ENCODE measurements at places on chromosomes 4 and X. TPM values are rescaled to one million over a fixed set of nuclear protein-coding genes. Genes with fewer than 3 reads are reported as not detected.
A peak's percentile ranks its signal among the peaks of the same experiment; 100 is the strongest.

The MMRN1 gene
- total RNA-seq = 13.5 TPM

The MAGEA12 gene
- not detected for total RNA-seq

The VCX2 gene
- total RNA-seq = not detected

The PDGFRA gene
- 283 TPM for total RNA-seq

The FAM120C gene
- total RNA-seq = 5.3 TPM

The CLDN2 gene
- 35.8 TPM for total RNA-seq

The LNX1 gene
- 28.2 TPM for total RNA-seq

The FHDC1 gene
- 6.6 TPM for total RNA-seq

The TRPC5OS gene
- not detected for total RNA-seq

The CPZ gene
- 1.2 TPM for total RNA-seq

The CYSLTR1 gene
- total RNA-seq = 13.2 TPM

The ARX gene
- 0.88 TPM for total RNA-seq

DNA sequence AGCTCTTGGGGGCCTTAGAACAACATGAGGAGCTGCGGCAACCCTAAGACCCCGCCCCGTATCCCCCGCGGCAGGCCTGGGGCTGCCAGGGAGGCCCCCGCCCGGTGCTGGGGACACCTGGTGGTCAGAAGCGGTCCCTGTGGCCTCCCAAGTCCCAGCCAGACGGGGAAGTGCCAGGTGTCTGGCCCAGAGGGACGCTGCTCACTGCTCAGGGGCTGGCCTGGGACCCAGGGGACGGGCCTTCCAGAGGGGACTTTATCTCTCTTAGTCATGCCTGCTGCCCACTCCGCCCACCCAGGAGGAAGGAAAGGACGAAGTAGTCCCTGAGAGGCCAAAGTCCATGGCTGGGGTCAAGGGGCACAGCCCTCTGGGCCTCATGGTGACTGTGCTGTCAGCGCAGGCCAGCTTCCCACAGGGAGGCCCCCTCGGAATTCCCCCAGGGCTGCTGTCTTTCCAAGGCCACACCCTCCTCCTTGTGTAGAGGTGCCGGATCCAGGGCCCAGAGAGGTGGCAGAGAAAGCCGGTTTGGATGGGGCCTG lies 31.0 kb upstream of the HTRA3 start:
- DNase-seq = no peak

DNA sequence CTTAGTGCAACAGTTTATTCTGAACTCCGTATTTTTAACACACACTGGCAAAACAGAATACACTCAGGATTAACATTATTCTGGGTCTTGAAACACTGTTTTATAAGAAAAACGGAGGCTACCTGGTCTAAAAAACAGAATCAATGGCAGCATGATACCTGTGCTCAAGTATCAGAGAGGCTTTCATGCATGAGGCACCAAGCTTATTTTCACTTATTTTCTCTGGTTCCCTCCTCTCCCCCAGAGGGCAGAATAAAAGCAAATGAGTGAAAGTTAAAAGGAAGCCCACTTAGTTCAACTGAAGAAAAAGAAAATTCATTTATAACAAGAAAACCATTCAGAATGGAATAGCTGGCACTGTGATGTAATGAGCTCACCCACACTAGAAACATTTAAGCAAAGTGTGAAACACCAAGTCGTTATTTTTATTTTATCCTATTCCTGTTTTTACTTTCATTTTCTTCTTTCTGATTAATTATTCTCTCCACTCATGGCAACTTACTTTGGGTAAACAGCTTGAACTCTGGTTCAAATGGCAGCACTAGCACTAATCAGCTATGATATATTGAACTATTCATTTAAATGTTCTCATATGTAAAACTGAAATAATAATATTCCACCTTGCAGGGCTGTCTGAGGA lies 211.8 kb downstream of the PPP3CA start:
- no peak for DNase-seq

DNA sequence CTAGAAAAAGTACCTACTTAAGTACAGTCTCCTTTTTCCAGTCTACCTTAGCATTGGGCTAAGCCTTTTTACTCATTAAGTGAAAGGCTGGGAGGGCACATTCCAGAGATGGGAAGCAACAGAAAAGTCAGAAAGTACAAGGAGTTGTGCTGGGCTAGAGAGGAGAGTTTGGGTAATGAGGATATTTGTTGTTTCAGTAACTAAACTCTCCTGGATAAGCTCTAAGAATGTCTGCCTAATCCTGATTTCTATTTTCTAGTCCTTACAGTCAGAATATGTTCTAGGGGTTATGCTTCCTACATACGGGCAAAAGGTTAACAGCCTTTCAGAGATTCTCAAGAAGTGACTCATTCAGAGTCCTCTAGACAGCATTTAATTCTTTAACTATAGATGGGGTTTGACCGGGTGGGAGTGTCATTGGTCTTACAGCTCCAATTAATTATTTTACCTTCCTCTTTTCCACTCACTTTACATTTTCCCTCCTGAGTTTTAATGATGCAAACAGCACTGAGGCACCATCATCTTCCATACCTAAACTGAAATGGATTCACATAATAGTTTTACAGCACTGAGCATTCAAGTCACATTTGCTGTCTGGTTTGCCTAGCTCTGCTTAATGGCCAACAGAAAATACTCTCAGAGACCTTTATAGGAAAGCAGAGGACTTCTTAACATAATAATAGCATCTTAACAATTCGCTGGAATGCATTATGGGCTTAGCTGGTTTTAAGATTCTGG lies 42.9 kb downstream of the USP26 start:
- no peak for DNase-seq

DNA sequence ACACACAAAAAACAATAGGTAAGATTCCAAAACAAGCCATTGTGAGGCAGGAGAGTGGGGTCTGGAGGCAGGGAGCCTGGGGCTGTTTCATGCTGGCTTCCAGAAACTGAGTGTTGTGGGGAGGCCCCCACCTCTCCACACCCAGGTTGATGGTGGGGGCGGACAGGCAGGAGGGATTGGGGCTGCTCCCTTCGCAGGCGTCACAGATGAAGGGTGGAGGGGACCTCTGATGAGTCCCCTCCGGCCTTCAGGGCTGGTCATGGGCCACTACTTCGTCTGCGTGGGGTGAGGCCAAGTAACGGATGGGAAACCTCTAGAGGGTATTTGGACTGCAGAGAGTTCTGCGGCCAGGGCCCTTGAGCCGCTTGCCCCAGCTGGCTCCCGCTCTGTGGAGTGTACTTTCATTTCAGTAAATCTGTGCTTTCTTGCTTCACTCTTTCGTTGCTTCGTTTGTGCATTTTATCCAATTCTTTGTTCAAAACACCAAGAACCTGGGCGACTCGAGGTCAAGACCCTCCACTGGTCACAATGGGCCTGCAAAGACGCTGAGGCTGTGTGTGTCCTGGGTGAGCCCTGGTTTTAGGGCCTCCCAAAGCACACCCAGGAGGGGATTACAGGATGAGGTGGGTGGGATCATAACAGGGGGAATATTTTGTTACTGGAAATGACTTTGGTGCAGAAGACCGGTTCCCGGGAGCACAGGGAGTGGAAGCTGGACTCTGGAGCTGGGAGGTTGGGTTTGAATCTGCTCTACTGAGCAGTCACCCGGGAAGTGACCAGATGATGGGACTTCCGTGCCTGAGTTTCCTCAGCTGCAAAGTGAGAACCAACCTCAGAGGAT lies 83.7 kb upstream of the ADRA2C start:
- DNase-seq = peak; percentile 21

GRCh38 chrX:110142096-110142495 lies 139.2 kb downstream of the TMEM164 start:
- no peak for DNase-seq

DNA sequence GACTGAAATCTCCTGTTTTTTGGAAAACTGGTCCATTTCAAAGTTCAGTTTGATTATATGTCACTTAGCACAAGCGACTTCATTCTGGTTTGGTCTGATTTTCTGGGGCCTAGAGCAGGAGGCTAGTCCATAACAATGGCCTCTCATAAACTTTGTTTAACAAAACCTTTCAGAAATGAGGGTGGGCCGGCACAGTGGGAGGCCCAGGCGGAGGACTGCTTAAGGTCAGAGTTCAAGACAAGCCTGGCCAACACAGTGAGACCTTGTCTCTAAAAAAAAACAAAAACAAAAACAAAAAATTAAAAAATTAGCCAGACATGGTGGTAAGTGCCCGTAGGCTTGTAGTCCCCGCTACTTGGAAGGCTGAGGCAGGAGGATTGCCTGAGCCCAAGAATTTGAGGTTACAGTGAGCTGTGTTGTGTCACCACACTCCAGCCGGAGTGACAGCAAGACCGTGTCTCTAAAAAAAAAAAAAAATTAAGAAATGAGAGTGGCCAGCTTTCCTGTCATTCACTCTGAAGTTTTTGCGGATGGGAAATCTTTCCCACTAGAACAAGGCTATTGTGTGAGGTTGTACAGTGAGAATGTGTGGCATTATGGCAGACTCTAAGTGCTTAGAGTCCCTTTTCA lies 1.2 kb upstream of the PLAC8 start:
- DNase-seq = no peak

GRCh38 chr4:186819342-186820086 lies 95.9 kb upstream of the FAT1 start:
- no peak for DNase-seq

GRCh38 chr4:36966756-36967460 lies 277.6 kb upstream of the NWD2 start:
- DNase-seq = no peak

GRCh38 chr4:47741200-47741599 lies 96.7 kb downstream of the CORIN start:
- DNase-seq = no peak

GRCh38 chr4:185931375-185931774 lies 119.4 kb upstream of the SORBS2 start:
- no peak for DNase-seq

- DNase-seq = no peak
These were observed 1.1 kb upstream of the PPP3CA start for GRCh38 chr4:101348367-101348827.

DNA sequence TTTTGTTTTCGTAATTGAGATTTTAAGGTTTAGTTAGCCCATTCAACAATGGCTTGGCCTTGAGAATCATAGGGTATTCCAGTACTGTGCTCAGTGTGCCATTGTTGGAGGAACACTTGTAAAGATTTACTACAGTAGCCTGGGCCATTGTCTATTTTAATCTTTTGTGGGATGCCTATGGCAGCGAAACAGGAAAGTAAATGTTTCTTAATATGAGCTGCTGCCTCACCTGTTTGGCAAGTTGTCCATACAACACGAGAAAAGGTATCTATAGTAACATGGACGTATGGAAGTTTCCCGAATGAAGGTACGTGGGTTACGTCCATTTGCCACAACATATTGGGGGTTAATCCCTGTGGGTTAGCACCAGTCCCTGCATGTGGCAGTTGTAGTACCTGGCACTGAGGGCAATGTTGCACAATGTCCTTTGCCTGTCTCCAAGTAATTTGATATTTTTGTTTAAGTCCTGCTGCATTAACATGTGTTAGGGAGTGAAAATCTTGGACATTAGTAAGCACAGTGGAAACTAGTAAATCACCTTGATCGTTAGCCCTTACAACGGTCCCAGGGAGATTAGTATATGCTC lies 38.6 kb upstream of the AADAT start:
- DNase-seq = no peak

- no peak for DNase-seq
These were observed 16.8 kb downstream of the RASGEF1B start for GRCh38 chr4:81454948-81455347.

DNA sequence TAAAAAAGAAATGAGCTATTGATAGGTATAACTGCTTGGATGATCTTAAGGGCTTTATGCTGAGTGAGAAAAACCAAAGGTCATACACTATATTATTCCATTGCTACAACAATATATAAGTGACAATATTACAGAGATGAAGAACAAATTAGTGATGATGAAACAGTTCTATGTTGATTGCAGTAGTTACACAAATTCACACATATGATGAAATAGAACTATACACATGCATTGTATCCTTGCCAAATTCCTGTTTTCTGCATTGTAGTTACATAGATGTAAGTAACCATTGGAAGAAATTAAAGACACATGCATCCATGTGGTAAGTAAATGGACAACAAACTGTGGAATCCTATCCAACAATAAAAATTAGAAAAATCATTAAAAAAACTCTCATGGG lies 76.5 kb downstream of the CENPC start:
- DNase-seq = no peak

GRCh38 chr4:1418494-1419285 lies 12.4 kb upstream of the NKX1-1 start:
- DNase-seq = no peak

All from Peyer's patch (tissue), 4 donors.